Stimulated activated CD4-positive, alpha-beta T cell treated with anti-CD3 and anti-CD28 coated beads, Interleukin-15, amount 100 ng/mL, for 24 hours (primary cell): ENCODE measurements at places on chromosomes 7 and 10.

- DNase-seq = no peak
Measured at GRCh38 chr7:108083980-108084379, 46.2 kb downstream of the LAMB4 start.

DNA sequence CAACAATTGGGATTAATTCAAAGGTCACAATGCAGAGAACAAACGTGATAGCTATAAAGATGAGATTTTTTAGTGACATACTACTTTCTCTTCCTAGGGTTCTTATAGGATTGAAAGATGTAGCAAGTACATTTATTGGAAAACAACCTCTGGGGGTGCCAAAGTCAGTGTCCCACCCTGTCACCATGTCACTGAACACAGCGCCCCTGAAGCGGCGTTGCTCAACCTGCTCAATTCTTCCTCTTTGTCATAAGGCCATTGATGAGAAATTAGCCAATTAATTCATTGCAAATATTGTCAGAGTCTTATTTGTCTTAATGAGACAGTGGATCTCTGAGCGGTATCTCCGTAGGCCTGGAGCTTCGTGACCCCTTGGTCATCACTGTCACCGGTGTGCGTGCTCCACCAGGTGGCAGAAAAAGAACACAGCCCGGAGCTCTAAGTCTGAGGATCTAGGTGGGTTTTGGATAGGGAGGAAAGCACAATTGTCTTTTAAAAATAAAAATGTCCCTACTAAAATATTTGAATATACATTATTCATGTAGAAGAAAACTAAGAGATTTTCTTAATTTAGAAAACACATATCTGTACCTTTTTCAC is 362.6 kb downstream of the PAXIP1 start:
- DNase-seq = no peak

- no peak for DNase-seq
Measured at GRCh38 chr7:99672573-99672972, 7.2 kb downstream of the CYP3A5 start.

- DNase-seq = no peak
Measured at GRCh38 chr7:63065684-63066083, 933.0 kb upstream of the ZNF722 start.

GRCh38 chr10:116126954-116127695 is 145.9 kb downstream of the GFRA1 start:
- no peak for DNase-seq

GRCh38 chr7:42960762-42961161 is 28.6 kb downstream of the MRPL32 start:
- no peak for DNase-seq

DNA sequence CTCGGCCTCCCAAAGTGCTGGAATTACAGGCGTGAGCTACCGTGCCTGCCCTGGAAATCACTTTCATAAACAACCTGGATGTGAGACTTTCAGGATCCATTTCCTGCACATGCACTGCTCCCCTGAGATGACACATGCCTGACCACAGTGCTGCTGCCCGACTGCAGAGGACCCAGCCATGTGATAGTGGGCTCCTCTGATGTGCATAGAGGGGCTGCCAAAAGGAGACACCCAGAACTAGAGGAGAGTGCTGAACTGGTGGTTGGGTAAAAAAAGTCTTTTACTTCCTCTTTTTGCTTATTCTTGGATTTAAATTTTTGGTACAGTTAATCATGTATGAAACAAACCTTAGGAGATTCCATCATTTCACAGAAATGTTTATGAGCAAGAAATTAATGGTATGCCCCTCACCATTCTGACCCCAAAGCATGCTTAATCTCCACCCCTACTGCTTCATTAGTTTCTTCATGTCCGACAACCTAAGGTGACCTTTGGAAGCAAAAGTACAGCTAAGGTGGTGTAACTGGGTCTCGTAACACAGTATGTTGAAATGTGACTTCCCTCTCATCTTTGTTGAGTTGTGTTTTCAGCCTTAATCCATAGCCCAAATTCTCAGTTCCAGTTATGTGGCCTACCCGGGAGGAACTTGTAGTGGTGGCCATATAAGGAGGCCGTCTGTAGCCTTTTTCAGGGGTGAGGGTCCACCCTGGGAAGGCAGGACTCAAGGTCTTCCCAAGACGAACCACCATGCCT is 111.1 kb downstream of the RNF216 start:
- DNase-seq = no peak
